ENCODE measurements at places on chromosomes 5 and 9.

GRCh38 chr9:13322828-13323550 lies 43.5 kb upstream of the MPDZ start:
- peak; percentile 5 for DNase-seq

GRCh38 chr5:148746826-148747535 lies 79.4 kb upstream of the ADRB2 start:
- no peak for DNase-seq

GRCh38 chr5:89878140-89879132 lies 531.1 kb downstream of the CETN3 start:
- no peak for DNase-seq

DNA sequence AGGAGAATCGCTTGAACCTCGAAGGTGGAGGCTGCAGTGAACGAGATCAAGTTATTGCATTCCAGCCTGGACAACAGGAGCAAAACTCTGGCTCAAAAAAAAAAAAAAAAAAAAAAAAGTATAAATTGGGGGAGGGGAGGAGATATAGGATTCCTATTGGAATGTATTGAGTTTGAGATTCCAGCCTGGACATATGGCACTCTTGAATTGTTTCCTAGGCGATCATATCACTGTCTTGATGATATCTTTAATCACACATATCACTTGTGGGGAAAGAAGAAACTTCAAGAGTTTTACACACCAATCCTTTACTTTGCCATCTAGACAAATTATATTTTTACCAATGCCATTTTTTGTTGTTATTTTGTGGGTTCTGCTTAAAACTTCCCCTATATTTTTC lies 42.4 kb downstream of the TMC1 start:
- no peak for DNase-seq

DNA sequence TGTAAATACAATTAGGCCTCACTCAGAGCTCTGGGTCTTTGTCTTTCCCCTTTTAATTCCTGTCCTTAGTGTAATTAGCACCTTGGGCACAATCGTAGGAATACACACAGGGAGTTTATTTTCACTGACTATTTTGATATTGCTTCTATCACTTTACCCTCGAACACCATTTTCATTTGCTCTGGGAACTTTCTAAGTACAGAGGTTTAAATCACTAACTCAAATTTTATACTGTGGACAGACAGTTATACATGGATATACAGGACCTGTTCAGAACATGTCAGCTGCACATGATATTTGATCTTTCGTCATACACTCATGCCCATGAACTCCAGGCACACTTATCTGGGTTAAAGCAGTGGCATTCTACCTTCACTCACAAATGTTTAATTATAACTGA lies 217.8 kb upstream of the TMEM161B start:
- no peak for DNase-seq

GRCh38 chr5:34857161-34857560 lies 18.2 kb downstream of the TTC23L start:
- no peak for DNase-seq

GRCh38 chr5:174340226-174340625 lies 294.7 kb downstream of the NSG2 start:
- no peak for DNase-seq

DNA sequence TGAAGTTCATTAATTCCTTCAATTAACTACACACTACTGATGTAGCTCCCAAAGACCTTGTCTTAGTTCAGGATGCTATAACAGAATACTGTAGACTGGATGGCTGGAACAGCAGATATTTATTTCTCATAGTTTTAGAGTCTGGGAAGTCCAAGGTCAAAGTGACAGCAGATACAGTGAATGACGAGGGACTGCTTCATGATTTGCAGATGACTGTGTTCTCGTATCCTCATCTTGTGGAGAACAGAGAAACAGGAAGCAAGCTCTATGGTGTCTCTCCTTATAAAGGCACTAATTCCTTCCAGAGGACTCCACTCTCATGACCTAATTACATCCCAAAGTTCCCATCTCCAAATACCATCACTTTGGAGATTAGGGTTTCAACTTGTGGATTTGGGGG lies 65.6 kb upstream of the MAP1B start:
- DNase-seq, result no peak

DNA sequence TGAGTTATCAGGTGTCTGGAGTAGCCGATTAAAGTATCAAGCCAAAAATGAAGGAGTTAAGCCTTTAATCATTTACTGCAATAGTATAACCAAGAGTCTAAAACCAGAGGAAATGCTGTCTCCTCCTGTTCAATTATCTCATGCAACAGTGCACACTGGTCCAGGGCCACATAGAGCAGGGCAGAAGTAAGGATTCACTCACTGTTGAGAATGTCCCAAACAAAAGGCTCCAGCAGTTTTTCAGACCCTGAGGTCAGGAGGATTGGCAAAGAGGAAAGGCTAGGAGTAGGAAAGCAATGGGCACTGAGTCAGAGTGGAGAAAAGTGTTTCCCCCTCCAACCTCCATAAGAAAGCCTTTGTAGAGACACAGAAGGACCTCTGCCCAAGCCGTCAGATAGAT lies 168.2 kb downstream of the RNF180 start:
- DNase-seq, result no peak

DNA sequence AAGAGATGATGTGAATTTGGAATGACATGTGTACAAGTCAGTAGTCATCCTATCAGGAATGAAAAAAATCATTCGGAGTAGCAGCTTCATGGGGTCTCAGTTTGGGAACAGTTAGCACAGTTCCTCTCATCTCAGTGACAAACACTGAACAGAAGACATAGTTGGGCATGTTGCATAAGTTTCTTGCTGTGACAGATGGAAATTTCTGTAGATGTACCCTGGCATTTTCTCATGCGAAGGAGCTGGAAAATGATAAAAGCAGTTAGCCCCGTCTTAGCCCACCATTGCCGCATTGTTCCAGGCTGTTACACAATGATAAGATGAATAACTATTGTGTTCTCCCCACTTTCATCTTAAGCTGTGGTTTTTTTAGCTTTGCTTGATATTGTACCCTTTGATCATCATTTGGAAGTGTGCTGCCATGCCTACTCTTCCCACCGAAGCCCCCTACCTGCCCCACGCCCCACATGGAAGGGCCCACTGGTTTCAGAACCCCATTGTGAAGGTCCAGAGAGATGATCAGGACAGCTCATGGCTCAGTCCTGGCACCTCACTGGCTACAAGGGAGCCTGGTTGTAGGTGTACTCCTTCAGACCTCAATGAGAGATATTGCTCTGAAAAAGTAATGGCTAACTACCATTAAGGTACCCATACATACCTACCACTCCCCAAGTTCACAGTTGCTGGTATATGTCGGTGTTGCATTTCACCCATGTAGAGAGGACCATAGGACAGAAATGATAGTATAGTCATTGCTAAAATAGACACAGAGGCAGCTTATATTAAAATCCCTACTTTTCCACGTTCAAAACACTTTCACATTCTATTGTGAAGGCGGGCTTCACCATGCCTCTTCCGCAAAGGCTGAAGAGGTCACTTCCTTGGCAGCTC lies 38.8 kb downstream of the SFXN1 start:
- no peak for DNase-seq

Measured in ELF-1 (cell line).